Thyroid gland (tissue), 4 donors: ENCODE measurements at places on chromosomes 12 and 14. TPM values are rescaled to one million over a fixed set of nuclear protein-coding genes. Genes with fewer than 3 reads are reported as not detected.

- H3K27ac ChIP-seq: peak overlapping the region; percentile 52
- H3K36me3 ChIP-seq: peaks cover 20% of the 10 kb centered on the region
- H3K4me3 ChIP-seq: no peak overlapping the region
- peaks cover 3% of the 10 kb centered on the region for H3K4me1 ChIP-seq
- H3K27me3 ChIP-seq: no peaks in the 10 kb centered on the region
- no peak for DNase-seq
These were observed 24.7 kb downstream of the ARG2 start for GRCh38 chr14:67644428-67644827.

GRCh38 chr14:91387951-91388381, 29.7 kb downstream of the CCDC88C start:
- no peak overlapping the region for H3K4me3 ChIP-seq
- H3K27ac ChIP-seq: no peak overlapping the region
- H3K36me3 ChIP-seq: no peaks in the 10 kb centered on the region

DNA sequence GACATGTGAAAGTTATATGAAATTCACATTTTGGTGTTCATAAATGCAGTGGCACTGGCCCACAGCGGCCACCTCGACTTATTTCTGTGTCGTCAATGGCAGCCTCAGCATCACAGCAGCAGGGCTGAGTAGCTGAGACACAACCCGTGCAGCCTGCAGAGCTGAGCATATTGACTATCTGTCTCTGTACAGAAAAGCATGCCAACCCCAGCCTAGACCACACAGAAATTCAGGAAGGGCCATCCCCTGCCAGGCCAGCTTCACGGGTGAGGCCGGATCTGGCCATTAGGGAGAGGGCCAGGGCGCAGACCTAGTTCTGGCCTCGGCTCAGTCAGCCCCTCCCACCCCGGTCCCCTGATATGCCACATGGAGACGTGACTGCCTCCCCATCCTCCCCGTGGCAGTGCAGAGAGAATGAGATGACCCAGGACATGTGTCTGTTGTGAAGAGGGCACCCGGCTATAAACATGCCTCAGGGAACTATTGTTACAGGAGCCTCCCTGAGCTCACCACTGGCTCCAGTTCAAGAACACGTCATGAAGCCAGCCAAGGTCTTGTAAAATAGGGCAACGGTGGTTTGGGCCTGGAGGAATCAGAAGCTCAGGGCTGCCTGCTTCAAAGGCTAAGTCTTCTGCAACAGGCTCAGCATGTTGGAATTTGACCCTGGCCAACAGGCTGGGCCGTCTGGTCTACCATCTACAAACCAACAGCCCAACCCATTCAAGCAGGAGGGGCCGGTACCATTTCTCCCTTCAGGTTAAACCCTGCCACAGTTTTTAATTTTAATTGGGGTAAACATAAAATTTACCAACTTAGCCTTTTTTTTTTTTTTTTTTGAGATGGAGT, 25.5 kb downstream of the SCARB1 start:
- H3K27ac ChIP-seq: peak overlapping the region; percentile 46
- H3K27me3 ChIP-seq: no peaks in the 10 kb centered on the region
- H3K4me3 ChIP-seq: no peak overlapping the region
- peak; percentile 26 for DNase-seq
- no peaks in the 10 kb centered on the region for H3K36me3 ChIP-seq
- H3K4me1 ChIP-seq: no peaks in the 10 kb centered on the region

- no peaks in the 10 kb centered on the region for H3K27me3 ChIP-seq
- H3K4me3 ChIP-seq: no peak overlapping the region
- H3K27ac ChIP-seq: no peak overlapping the region
These were observed 922 bp downstream of the PTPRR start for GRCh38 chr12:70919597-70920035.

The MYO1A gene
- not detected for total RNA-seq
